ENCODE measurements at places on chromosomes 7 and 10. TPM values are rescaled to one million over a fixed set of nuclear protein-coding genes. Genes with fewer than 3 reads are reported as not detected.
A peak's percentile ranks its signal among the peaks of the same experiment; 100 is the strongest.

- H3K36me3 ChIP-seq: no peaks in the 10 kb centered on the region
- H3K4me3 ChIP-seq: no peak overlapping the region
- no peak overlapping the region for H3K27ac ChIP-seq
- H3K27me3 ChIP-seq: peaks cover 7% of the 10 kb centered on the region
- H3K4me1 ChIP-seq: no peaks in the 10 kb centered on the region
Measured at GRCh38 chr10:13873196-13873595, 286.4 kb downstream of the PRPF18 start.

The SPACDR gene
- 5.0 TPM for total RNA-seq

The PTF1A gene
- total RNA-seq: not detected

DNA sequence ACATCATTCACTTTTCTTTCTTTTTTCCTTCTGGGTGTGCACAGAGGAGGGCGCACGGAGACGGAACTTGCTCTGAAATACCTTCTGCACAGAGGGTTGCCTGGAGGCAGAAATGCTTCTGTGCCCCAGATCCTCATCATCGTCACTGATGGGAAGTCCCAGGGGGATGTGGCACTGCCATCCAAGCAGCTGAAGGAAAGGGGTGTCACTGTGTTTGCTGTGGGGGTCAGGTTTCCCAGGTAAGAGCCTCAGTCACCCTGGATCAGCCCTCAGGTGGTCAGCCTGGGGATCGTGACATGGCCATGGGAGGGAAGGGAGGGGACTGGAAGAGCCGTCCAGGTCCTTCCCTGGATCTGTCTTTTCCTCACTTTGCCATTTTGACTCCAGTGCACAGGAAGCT is 33.6 kb downstream of the VWA2 start:
- no peak overlapping the region for H3K4me3 ChIP-seq
- DNase-seq: no peak
- no peaks in the 10 kb centered on the region for H3K36me3 ChIP-seq
- no peaks in the 10 kb centered on the region for H3K4me1 ChIP-seq
- peaks cover 32% of the 10 kb centered on the region for H3K27me3 ChIP-seq

The NPFFR1 gene
- total RNA-seq: not detected

- H3K4me1 ChIP-seq: peaks cover 42% of the 10 kb centered on the region
- H3K27ac ChIP-seq: peak overlapping the region; percentile 97
- H3K27me3 ChIP-seq: no peaks in the 10 kb centered on the region
- peak overlapping the region; percentile 95 for H3K4me3 ChIP-seq
- H3K36me3 ChIP-seq: peaks cover 24% of the 10 kb centered on the region
Measured at GRCh38 chr10:99620711-99621453, 643 bp upstream of the SLC25A28 start.

GRCh38 chr10:109616359-109616980 is 306.8 kb downstream of the XPNPEP1 start:
- H3K27me3 ChIP-seq: no peaks in the 10 kb centered on the region
- DNase-seq: no peak
- no peaks in the 10 kb centered on the region for H3K4me1 ChIP-seq

DNA sequence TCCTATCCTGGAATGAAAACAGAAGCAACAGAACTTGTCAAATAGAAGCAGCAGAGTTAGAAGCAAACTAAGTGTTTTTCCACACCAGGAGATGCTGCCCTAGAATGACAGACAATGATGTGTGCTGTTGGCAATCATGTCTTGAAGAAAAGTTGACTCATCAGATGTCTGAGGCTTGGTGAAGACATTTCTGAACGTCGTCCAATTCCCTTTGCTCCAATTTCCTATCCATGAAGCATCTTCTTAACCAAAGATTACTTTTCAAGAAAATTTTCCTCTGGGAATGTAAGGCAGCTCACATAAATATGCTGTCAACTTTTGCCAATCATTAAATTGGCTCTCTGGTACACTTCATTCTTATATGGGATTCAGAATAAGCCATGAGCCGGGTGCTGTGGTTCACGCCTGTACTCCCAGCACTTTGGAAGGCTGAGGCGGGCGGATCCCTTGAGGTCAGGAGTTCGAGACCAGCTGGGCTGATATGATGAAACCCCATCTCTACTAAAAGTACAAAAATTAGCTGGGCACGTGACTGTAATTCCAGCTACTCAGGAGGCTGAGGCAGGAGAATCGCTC is 34.6 kb downstream of the MALSU1 start:
- H3K36me3 ChIP-seq: no peaks in the 10 kb centered on the region
- H3K27me3 ChIP-seq: peaks cover 29% of the 10 kb centered on the region
- no peak overlapping the region for H3K4me3 ChIP-seq
- no peaks in the 10 kb centered on the region for H3K4me1 ChIP-seq
- H3K27ac ChIP-seq: no peak overlapping the region
- no peak for DNase-seq

The PLPP4 gene
- not detected for total RNA-seq

The CH25H gene
- total RNA-seq: not detected

- H3K4me3 ChIP-seq: no peak overlapping the region
- H3K36me3 ChIP-seq: no peaks in the 10 kb centered on the region
Measured at GRCh38 chr7:89988074-89988473, 166.2 kb upstream of the STEAP1 start.

DNA sequence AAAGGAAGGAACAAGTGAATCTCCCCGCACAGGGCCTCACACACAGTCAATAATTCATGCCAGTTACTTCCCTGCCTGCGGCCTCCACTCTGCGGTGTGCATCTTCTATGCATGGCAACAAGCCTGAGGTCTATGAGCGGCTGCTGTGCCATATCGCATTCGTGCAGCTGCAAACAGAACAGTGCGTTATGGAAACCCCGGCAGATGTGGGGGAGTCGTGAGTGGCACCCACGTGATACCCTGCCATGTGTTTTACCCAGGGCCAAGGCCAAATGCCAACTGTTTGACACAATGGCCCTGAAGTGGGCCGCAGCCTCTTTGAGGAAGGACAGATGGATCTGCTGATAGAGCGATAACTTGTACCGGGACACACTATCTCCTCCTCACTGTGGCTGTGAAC is 13.4 kb downstream of the TNS3 start:
- no peaks in the 10 kb centered on the region for H3K36me3 ChIP-seq
- DNase-seq: no peak
- no peaks in the 10 kb centered on the region for H3K4me1 ChIP-seq
- H3K27ac ChIP-seq: no peak overlapping the region

- H3K27ac ChIP-seq: no peak overlapping the region
- H3K27me3 ChIP-seq: peaks cover 19% of the 10 kb centered on the region
- no peak overlapping the region for H3K4me3 ChIP-seq
Measured at GRCh38 chr10:13724484-13724883, 137.7 kb downstream of the PRPF18 start.

GRCh38 chr7:100612730-100613390 is 520 bp downstream of the MOSPD3 start:
- peak overlapping the region; percentile 57 for H3K27ac ChIP-seq
- peak overlapping the region; percentile 87 for H3K4me3 ChIP-seq
- peak; percentile 54 for DNase-seq
- H3K36me3 ChIP-seq: peaks cover 2% of the 10 kb centered on the region
- peaks cover 22% of the 10 kb centered on the region for H3K4me1 ChIP-seq

GRCh38 chr7:139695051-139695450 is 82.7 kb downstream of the HIPK2 start:
- no peak overlapping the region for H3K4me3 ChIP-seq
- H3K27me3 ChIP-seq: no peaks in the 10 kb centered on the region
- peaks cover 8% of the 10 kb centered on the region for H3K36me3 ChIP-seq
- DNase-seq: no peak
- peaks cover 28% of the 10 kb centered on the region for H3K4me1 ChIP-seq

DNA sequence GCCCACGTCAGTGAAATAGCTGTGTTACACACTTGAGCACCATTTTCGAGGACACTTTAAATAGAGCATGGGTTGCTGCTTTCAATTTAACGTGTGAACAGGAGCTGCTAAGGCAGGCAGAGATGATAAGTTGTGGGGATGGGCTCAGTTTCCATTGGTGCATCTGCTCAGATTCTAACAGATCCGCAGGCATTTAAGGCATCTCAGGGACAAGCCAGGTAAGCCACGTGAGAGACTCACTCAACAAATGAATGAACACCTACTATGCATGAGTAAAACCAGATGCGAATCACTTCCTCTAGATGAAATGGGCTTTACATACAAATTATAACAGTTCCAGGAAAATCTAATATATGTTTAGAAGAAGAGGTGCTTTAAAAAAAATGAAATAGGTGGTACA is 34.6 kb downstream of the PLXNA4 start:
- H3K27me3 ChIP-seq: peaks cover 46% of the 10 kb centered on the region
- no peak overlapping the region for H3K27ac ChIP-seq
- no peak overlapping the region for H3K4me3 ChIP-seq
- no peak for DNase-seq

DNA sequence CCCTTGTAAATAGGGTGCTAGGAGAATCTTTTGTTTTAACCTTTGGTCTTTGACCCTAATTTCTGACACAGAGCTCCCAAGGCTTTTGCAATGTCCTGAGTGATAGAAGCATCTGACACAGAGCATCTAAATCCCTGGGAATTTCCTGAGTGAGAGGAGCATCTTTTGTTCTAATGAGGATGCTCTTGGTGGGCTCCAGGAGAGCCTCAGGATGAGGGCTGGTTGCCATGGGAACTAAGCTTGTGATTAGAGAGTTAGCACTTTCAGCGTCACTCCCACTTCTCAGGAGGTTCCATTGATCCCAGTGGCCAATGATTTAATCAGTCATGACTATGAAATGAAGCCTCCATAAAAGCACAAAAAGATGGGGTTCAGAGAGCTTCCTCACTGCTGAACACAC is 264.8 kb downstream of the KIF20B start:
- no peaks in the 10 kb centered on the region for H3K36me3 ChIP-seq
- peaks cover 9% of the 10 kb centered on the region for H3K27me3 ChIP-seq
- no peaks in the 10 kb centered on the region for H3K4me1 ChIP-seq
- no peak overlapping the region for H3K4me3 ChIP-seq
- DNase-seq: no peak

DNA sequence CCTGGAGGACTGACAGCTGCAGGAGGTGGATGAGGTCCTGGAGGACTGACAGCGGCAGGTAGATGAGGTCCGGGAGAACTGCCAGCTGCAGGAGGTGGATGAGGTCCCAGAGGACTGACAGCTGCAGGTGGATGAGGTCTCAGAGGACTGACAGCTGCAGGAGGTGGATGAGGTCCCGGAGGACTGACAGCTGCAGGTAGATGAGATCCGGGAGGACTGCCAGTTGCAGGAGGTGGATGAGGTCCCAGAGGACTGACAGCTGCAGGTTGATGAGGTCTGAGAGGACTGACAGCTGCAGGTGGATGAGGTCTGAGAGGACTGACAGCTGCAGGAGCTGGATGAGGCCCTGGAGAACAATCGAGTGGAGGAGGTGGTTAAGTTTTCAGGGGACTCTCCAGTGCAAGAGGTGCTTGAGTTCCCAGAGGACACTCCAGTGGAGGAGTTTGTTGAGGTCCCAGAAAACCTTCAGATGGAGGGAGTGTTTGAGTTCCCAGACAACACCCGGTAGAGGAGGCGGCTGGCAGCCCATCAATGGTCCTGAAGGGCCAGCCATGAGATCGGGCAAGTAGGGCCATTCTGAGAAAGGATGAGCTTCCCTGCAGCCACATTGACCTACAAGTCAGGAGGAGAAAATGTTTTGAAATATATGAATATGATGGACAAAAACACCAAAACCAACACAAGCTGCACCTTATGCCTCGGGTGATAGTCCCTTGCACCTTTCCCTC is 4.7 kb upstream of the EIF5AL1 start:
- DNase-seq: no peak
- no peak overlapping the region for H3K4me3 ChIP-seq
- H3K36me3 ChIP-seq: no peaks in the 10 kb centered on the region
- H3K27me3 ChIP-seq: peaks cover 42% of the 10 kb centered on the region
- H3K4me1 ChIP-seq: peaks cover 33% of the 10 kb centered on the region
- no peak overlapping the region for H3K27ac ChIP-seq

- no peak for DNase-seq
- H3K4me3 ChIP-seq: no peak overlapping the region
- H3K27me3 ChIP-seq: peaks cover 4% of the 10 kb centered on the region
Measured at GRCh38 chr7:135840591-135840990, 92.0 kb upstream of the FAM180A start.

The AKR1C8 gene
- not detected for total RNA-seq

- H3K27me3 ChIP-seq: peaks cover 4% of the 10 kb centered on the region
- no peak within 1 kb of the TSS for H3K4me3 ChIP-seq
- DNase-seq: no peak
- H3K36me3 ChIP-seq: no peaks in the 10 kb centered on the region
- H3K27ac ChIP-seq: no peak within 1 kb of the TSS
- no peaks in the 10 kb centered on the region for H3K4me1 ChIP-seq
Measured at GRCh38 chr10:47322300-47323061, at the start of gene GDF2. GDF2 (plus strand) TSS chr10:47322454; CDS start chr10:47322669, 215 bp downstream.

- H3K36me3 ChIP-seq: peaks cover 12% of the 10 kb centered on the region
- no peak overlapping the region for H3K4me3 ChIP-seq
- DNase-seq: no peak
Measured at GRCh38 chr10:21637795-21638194, 103.8 kb downstream of the MLLT10 start.

DNA sequence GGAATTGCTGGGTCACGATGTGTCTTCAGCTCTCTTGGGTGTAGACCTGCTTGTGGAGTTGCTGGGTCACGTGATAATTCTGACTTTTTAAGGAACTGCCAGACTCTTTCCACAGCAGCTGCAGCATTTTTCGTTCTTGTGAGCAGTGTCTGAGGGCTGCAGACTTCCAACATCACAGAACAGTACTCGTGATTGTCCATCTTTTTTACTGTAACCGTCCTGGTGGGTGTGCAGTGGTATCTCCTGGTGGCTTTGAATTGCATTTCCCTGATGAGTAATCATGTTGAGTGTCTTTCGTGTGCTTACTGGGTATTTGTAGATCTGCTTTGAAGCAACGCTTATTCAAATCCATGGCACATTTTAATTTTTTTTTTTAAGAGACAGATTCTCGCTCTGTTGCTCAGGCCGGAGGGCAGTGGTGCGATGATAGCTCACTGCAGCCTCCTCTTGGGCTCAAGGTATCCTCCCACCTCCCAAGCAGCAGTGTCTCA is 22.7 kb downstream of the INPP5A start:
- H3K36me3 ChIP-seq: no peaks in the 10 kb centered on the region
- peaks cover 12% of the 10 kb centered on the region for H3K4me1 ChIP-seq
- DNase-seq: no peak
- H3K4me3 ChIP-seq: no peak overlapping the region
- H3K27me3 ChIP-seq: peaks cover 2% of the 10 kb centered on the region

GRCh38 chr10:129935867-129936152 is 28.3 kb downstream of the EBF3 start:
- no peak overlapping the region for H3K27ac ChIP-seq
- no peaks in the 10 kb centered on the region for H3K27me3 ChIP-seq
- no peaks in the 10 kb centered on the region for H3K36me3 ChIP-seq
- H3K4me1 ChIP-seq: no peaks in the 10 kb centered on the region
- DNase-seq: no peak

- H3K4me3 ChIP-seq: no peak overlapping the region
- peaks cover 23% of the 10 kb centered on the region for H3K4me1 ChIP-seq
- H3K36me3 ChIP-seq: no peaks in the 10 kb centered on the region
Measured at GRCh38 chr10:101121654-101122031, 9.5 kb upstream of the TLX1 start.

DNA sequence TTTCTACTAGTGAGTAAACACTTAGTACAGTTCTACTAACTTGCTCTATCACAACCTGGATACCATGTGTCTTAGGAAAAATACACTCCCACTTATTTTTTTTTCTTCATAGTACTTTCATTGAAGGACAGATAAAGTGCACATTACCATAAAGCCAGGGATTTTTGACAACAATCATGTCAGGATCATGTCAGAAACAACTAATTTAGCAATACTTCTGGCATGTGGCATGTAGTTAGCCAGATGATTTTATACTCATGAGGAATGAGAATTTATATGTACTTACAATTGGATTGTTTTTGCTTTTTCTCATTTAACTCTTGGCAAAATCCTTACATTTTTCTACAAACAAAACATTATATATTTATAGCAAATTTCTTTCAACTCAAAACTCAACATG is 630.7 kb upstream of the GRM3 start:
- no peak overlapping the region for H3K27ac ChIP-seq
- no peaks in the 10 kb centered on the region for H3K27me3 ChIP-seq
- no peak overlapping the region for H3K4me3 ChIP-seq
- no peaks in the 10 kb centered on the region for H3K36me3 ChIP-seq
- no peak for DNase-seq
